Fibroblast of pulmonary artery (primary cell): ENCODE measurements at places on chromosomes 3 and 15.

DNA sequence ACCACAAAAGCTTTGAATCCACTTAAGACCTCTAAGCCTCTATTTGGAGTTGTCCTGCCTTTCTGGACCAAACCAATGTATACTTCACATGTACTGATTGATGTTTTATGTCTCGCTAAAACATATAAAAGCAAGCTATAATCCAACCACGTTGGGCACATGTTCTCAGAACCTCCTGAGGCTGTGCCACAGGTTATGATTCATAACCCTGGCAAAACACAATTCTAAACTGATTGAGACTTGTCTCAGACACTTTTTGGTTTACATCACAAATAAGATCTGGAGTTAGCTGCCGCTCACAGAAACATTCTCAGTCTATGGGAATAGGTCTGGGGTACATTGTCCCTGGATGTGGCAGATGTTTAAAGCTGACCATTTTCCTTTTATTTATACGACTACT is 53.4 kb upstream of the EPHA6 start:
- DNase-seq: no peak

DNA sequence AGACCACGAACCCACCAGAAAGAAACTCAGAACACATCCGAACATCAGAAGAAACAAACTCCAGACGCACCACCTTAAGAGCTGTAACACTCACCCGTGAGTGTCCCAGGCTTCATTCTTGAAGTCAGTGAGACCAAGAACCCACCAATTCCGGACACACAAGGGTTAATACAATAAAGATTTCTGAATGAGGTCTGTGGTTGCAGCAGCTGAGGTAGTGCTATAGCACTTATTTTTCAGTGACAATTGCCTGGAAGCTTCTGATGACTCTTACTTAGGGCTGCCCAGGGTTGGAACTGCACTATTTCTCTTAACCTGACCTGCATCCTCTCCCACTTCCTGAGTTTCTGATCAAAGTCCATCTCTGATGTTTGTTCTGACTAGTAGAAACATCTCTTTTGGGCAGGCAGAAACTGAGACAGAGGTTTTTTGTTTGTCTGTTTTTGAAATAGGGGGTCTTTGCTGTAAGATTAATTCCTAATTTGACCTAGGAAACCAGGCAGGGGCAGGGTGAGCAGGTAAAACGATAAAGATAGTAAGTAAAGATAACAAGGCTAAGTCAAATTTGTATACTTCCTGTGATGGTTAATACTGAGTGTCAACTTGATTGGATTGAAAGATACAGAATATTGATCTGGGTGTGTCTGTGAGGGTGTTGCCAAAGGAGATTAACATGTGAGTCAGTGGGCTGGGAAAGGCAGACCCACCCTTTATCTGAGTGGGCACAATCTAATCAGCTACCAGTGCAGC is 169.1 kb downstream of the GAP43 start:
- DNase-seq: no peak

DNA sequence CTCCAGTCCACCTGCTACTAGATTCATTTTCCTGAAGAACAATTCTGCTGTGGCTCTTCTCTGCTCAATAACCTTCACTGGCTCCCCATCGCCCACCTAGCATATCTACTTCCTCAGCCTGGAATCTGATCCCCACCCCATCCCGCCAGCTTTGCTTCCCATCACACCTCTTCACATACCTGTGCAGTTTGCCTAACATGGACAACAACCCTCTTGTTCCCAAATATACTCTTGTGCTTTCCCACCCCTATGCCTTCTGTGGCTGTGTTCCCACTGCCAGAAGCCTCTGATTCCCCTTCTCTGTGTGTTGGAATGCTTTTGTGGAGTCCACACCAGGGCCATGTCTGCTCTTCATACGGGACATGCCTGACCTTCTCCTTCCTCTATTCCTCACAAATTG is 29.5 kb downstream of the CMTM7 start:
- DNase-seq: no peak

DNA sequence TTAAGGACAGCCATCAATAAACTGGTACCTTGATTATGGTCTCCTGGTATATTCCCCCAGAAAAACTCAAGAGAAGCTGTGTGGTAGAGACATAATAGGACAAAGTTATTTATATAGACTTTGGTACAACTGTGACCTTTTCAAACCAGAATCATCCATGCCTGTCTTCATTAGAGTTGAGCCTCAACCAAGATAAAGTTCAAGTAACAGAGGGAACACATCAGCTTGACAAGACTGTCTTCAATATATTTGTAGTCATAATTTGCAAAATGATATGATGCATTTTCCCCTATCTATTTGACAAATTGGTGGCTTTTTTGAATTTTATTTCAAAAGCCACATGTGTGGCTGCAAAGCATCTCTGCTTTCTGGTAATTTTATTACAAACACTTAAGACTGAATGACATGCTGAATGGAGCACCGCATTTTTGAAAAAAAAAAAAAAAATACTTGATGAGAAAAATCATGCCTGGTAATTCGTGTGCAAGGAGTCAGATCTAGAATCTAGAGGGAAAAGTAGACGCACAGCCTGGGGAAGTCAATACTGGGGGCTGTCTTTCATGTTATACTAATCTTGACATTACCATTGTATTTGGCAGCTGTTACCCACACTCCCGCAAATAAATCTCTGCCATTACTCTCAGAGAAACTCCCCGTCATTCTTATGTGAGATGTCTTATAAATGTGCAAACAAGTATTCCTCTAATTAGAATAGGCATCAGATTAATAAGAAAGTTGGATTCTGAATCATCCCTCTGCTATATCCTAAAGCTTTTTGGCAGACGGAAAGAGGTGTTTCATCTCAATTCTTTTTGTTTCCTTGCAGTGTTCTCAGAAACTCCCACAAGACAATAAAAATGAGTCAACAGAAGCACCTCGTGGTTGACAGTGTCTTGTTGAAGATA is 554.8 kb upstream of the CBLB start:
- peak; percentile 56 for DNase-seq

DNA sequence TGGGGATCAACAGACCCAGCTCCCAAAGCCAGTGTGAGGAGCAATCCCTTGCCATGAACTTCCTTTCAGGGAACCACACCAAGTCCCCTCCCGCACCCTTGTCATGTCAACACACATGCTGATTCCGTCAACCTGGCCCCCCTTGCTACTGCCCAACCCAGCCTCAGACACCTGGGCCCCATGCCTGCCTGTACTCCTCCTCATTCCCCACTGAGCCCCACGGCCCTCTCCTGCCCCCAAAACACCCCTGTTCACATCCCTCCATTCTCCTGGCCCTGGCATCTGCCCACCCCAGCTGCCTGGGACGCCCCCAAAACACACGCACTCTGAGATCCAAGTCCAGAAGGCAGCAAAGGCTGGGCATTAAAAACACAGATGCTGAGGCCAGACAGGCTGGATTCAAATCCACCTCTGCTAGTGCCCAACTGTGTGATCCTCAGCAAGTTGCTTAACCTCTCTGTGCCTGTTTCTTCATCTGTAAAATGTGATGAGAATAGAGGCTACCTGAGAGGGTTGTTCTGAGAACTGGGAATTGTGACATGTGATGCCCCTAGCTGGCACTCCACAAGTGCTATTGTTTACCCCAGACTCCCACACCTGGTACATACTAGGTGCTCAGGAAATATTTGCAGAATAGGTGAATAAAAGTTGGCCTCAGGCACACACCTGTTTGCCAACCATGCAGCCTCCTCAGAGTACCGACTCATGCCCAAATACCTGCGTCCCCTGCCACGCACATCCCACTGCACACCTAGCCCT is 2.3 kb downstream of the PLXND1 start:
- no peak for DNase-seq

DNA sequence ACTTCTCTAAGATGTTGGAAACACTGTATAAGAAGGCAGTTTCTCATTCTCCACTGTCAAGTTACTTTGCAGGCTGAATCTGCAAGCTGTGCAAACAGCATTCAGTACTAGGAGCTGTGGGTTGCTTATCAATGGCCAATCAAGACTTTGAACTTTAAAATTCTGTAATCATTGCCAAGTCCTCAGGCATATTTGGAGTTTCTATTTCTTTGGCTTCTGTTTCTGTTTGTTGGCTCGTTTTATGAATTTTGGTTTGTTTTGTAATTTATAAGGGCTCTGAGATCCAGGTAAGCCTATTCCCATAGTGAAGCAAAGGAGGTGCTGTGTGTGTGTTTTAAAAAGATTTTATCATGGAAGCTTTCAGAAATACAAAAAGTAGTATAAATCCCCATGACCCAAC is 32.1 kb downstream of the TLNRD1 start:
- DNase-seq: no peak

GRCh38 chr3:151468284-151468917 is 7.5 kb upstream of the IGSF10 start:
- peak; percentile 80 for DNase-seq

- no peak for DNase-seq
Measured at GRCh38 chr15:56356616-56357015, 8.6 kb upstream of the TEX9 start.

- no peak for DNase-seq
Measured at GRCh38 chr3:189210251-189210770, 38.5 kb downstream of the TPRG1 start.
